ENCODE measurements at places on chromosomes 2 and 18.
A peak's percentile ranks its signal among the peaks of the same experiment; 100 is the strongest.

DNA sequence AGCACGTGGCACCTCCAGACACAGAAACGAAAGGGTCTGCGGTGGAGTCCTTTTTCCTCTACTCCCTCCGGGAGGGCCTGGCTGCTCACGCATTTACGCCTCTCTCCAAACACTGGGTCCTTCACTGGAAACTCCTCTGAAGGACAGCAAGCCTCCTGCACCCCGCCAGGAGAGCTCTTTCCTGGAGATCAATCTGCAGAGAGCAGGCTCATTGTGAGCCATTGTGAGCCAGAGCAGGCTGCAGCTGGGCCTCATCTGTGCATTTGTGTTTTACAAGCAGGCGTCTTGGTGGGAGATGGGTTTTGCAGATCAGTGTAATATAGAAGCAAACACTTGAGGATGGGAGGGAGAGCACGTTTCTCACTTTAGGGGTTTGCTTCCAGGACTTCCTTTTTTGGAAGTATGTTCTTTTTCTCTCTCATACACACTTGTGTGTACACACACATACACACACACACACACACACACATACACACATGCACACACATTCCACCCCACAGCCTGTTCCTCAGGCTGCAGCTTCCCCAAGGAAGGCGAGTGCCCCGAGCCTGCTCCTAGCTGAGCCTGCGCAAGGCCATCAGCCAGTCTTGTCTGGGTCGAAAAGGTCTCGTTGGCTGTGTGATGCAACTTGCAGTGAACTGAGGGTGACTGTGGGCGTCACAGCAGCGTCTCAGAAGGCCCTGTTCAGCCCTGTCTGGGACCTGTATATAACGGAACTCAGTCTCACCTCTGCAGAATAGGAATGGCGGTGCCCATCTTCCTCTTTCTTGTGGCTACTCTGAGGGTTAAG, 163.5 kb downstream of the GLI2 start:
- DNase-seq = no peak

- no peak for DNase-seq
Observed at GRCh38 chr2:156116113-156116512, 216.4 kb downstream of the NR4A2 start.

DNA sequence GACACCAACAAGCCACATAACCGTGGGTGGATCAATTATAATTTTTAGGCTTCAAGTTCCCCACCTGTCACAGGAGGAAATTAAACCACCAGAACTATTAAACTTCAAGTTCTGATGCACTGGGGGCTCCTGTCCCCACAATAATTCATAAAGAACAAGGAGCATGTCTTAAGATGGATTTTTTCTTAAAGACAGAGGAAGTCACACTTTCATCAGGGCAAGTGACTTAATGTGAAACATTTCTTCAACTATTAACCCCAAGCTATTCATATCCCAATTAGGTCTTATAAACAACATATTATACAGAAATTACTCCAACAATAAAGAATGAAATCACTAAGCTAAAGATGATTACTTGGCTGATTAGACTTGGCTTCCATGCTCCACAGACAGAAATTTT, 292.5 kb downstream of the ETAA1 start:
- DNase-seq = no peak

DNA sequence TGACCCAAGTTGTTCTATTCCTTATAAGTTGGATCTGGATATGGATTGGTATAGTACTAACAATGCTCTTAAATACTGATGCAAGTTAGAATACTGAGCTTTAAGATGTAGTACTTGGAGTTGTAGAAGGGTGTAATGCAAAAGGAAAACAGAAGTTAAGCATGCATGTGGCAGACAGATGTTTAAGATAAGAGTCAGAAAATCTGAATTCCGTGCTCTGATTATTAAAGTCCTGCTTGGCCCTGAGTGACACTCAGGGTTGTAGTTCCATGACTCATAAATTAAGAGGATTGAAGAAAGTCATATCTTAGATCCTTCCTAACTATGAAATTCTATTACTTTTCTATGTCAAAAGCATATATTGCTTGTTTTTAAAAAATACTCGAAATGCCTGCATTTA, 250.6 kb downstream of the RPRM start:
- DNase-seq = no peak

GRCh38 chr2:117832332-117832731, 17.8 kb downstream of the DDX18 start:
- no peak for DNase-seq

DNA sequence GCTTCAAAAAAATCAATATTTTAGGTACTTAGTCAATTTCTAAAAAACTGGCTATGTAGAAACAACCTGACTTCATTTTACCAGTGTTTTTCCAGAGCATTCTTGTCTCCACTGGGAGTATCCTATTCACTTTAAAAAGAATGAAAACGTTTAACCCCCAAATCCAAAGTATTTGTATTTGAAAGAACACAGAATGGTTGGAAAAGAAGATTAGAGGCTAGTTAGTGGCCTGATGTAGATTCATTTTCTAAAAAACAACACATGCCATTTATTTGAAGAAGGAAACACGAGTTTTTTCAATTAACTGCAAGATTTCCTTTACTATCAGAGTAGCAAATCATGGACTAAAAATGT, 74.6 kb downstream of the PLEKHM3 start:
- DNase-seq = no peak

DNA sequence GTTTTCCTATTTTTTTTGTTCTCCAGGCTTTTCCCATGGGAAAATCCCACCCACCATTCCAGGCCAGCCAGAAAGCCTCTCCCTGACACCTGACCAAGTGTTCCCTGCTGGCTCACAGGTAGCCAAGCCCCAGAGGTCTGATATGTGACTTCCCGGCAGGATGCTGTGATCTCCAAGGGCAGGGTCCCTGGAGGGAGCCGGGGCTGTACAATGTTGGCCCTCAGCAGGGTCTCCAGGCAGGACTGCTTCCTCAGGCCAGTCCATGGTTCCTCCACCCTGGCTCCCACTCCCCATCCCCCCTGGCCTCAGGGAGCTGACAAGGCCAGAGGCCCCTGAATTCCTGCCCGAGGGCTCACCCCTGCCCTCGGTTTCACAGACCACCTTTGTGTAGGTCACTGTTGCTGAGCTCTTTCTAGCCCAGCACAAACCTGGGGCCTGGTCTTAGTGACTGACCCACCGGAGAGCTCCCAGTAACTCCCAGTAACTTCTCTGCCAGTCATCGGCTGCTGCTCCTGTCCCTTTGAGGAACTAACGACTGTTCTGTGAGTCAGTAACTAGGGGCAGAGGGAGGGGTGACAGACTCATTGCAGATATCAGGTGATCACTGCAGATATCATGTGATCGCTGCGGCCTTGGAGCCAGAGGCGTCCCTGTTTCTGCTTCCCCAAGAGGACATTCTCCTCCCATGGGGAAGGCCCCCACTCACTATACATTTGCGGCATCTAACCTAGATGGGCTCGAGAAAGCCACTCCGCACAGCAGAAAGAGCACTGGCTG, 38.7 kb downstream of the SDC1 start:
- no peak for DNase-seq

DNA sequence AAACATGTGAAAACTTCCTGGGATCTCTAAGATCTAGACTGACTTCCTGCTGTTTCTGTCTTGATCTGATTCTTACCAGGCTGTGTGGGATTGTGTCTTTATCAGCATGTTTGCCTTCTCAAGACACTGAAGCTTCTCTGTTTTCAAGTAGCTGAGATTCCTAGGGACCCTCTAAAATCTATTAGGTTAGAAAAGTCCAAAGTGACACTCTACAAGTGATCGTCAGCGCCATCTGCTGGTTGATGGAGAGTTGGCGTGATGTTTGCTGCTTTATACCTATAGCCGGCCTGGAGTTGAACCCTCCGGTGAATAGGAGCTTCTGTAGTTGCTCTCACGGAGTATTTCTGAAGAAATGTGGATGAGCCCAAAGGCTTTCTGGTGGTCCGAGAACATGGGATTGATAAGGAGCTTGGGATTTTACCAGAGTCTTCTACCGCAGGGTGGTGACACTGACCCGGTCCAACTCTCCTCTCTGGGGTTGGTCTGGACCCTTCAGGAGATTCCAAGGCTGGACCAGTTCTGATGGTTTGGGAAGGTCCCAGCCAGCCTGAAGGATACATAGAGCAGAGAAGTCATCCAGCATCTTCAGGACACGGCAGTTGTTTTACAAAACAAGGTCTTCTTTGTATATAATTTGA, 96.0 kb upstream of the TTC39C start:
- DNase-seq = peak; percentile 70

Measured in NCI-H1436 (cell line).